ENCODE measurements at places on chromosomes 16 and 17.
A peak's percentile ranks its signal among the peaks of the same experiment; 100 is the strongest.

GRCh38 chr16:81163671-81164070 lies 67.5 kb upstream of the GCSH start:
- no peak for DNase-seq

DNA sequence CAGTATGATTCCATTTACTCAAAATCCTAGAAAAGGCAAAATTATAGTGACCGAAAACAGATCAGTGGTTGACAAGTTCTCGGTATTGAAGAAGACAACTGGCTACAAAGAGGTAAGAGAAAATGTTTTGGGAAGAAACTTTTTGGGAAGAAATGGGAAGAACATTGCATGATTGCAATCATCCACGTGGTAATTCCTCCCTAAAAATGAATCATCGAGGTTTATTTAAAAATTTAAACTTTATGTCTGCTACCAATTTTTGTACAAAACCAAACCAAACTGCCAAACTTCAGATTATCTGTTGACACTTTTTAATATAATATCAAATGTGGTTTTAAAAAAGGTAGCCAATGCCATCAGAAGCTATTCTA lies 8.1 kb downstream of the SMURF2 start:
- DNase-seq, result no peak

DNA sequence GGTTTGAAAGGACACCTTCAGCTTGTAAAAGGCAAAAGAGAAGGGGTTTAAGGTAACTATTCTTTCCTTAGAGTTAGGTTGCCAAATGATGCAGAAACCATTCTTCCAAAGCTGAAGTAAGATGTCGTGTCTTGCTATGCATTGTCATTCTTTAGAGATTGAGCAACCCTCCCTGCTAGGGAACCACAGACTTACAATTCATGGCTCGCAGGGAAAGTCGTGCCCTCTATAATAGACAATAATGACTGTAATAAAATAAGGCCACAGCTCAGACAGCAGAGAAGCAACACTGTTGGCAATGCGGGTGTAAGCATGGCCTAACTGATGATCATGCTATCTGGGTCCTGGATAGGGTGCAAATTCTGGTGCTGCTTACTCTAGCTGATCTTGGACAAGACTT lies 129.6 kb upstream of the CDH13 start:
- DNase-seq, result no peak

DNA sequence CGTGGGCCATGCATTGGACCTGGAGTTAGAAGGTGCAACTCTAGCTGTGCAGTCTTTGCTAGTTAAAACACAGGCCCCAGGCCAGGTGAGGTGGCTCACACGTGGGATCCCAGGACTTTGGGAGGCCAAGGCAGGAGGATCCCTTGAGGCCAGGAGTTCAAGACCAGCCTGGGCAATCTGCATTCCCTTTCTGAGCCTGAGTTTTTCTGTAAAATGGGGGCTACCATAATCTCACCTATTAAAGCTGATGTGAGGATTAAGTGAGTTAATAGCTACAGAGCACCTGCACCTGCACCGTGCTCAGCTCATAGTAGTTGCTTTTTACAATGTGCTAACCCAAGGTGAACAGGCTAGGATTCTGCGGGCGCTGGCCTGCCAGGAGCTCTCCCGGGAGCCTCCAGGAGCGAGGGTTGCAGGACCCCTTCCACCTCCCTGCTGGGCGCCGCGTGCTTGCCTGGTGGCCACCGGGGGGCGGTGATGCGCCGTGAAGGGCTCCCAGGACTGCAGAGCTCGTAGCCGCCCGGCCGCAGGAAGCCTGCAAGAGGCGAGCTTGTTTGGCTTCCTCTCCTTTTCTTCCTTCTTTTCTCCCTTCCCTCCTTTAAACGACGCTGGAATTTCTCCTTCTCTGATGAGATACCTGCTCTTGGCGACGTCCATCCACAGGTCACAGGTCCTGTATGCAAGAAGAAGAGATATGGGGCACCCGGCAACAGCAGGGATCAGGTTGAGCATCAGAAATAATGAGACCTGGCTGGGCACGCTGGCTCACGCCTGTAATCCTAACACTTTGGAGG lies 51.3 kb downstream of the ZFP90 start:
- peak; percentile 31 for DNase-seq

DNA sequence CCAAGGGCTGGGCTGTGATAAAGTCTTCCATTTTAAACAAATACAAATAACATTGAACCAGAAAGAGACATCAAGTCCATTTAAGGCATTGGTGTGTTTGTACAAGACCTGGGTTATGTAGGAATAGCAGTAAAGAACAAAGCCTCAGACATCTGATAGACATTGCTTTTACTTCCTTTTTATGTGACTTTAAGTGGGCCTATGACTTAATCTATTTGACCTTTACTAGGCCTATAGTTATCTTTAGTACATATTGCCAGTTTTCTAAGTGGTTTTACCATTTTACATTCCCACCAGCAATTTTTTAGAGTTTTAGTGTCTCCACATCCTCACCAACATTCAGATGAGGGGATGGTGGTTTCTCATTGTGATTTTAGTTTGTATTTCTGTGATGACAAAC lies 298.8 kb downstream of the ZFHX3 start:
- DNase-seq, result no peak

DNA sequence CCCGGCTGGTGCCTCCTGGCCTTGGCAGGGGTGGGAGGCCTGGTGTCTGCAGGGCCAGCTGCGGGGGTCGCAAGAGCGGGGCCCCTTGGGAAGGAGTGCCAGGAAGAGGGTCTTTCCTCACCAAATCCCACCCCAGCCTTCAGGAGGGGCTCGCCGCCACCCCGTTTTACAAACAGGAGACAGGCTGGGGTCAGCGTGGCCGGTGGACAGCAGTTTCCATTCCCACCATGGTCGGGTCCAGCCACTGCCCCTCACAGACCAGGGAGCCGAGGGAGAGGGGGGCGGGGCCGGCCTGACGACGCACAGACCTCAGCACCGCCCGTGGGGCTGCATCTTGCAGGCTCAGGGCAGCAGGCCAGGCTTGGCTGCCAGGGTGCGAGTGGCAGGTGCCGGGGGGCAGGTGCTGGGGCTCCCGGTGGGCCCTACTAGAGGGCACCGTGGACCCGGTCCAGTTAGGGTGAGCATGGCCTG lies 7.6 kb downstream of the CBFA2T3 start:
- DNase-seq, result no peak

DNA sequence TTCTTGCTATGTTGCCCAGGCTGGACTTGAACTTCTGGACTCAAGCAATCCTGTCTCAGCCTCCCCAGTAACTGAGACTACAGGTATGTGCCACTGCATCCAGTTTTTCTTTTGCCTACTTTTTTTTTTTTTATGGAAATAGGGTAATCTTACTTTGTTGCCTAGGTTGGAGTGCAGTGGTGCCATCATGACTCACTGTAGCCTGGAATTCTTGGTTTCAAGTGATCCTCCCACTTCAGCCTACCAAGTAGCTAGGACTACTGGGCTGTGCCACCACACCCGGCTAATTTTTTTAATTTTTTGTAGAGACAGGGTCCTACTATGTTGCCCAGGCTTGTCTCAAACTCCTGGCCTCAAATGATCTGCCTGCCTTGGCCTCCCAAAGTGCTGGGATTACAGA lies 10.0 kb downstream of the LRRC36 start:
- no peak for DNase-seq

- no peak for DNase-seq
Observed at GRCh38 chr17:66835476-66835875, 559 bp downstream of the CACNG5 start.
